ENCODE measurements at places on chromosomes 6 and 20.

- no peak for DNase-seq
These were observed 227.5 kb downstream of the THBS2 start for GRCh38 chr6:169026175-169026574.

DNA sequence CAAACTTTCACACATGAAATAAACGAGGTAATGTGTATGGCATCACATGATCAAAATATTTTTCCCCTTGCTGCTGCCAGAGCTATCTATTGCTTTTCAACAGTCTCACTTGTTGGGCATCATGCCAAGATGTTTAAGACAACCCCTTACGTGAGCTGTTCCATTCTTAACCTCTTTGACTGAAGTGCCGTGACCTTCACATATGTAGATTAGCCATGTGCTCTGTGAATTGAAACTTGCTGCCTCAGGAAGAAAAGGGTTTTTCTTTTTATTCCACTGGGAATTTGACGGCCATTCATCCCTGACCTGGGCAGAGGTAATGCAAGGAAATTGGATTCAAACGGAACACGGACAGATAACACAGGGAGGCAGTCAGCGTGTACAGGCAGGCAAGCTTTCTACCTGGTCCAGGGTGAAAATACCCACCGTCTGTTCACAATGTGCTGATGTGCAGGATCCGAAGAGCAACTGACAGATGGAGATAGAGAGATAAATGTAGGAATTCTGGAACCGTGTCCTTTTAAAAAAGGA lies 14.2 kb downstream of the ARID1B start:
- no peak for DNase-seq

DNA sequence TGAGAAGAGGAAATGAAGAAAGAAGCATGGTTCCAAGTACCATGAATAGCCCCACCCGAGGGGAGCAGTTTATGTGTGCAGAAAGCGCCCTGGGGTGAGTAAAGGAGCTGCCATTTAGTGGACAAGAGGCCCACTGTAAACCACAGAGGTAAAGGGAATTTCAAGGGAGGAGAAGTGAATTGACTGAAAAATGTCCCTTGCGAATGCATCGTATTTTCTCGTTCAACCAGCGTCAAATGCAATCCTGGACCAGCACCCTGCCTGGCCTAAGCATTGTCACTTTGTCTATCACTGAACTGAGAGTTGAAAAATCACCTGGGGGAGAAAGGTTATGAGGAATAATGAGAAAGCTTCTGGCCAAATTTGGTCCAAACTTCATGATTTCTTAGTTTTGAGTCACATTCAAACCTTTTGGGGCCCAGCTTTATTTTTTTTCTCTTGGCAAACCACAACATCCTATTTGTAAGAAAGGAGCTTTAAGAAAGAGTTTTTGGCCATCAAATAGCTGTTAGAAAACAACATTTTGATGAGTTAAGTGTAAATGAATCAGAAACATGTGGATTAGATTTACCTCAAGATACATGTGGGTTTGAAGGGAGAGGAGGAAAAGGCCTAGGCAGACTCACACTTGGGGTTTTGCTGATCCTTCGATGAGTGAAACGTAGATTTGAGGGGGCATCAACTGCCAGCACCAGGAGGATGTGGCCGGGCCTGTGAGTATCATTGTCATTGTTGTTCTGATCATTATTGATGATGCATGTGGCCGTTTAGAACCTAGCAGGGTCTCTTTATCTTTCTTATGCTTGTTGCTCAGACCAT lies 214.0 kb downstream of the CLIC5 start:
- DNase-seq: no peak

DNA sequence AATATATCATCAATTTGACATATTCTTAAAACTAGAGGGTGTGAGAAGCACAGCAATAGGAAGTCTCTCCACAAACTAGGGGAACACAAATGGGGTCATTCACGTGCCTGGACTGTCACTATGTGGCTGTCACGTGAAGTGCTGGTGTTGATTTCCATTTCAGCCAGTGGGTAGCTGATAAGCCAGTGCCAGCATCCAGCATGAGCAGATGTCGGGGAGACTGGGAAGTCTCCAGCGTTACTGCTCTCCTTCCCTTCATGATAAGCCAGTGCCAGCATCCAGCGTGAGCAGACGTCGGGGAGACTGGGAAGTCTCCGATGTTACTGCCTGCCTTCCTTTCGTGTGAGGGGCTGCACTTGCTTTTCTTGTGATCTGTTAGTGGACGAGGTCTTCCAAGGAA lies 5.6 kb upstream of the SLC17A9 start:
- DNase-seq: no peak

GRCh38 chr20:32539817-32540675 lies 45.1 kb downstream of the NOL4L start:
- DNase-seq: no peak

DNA sequence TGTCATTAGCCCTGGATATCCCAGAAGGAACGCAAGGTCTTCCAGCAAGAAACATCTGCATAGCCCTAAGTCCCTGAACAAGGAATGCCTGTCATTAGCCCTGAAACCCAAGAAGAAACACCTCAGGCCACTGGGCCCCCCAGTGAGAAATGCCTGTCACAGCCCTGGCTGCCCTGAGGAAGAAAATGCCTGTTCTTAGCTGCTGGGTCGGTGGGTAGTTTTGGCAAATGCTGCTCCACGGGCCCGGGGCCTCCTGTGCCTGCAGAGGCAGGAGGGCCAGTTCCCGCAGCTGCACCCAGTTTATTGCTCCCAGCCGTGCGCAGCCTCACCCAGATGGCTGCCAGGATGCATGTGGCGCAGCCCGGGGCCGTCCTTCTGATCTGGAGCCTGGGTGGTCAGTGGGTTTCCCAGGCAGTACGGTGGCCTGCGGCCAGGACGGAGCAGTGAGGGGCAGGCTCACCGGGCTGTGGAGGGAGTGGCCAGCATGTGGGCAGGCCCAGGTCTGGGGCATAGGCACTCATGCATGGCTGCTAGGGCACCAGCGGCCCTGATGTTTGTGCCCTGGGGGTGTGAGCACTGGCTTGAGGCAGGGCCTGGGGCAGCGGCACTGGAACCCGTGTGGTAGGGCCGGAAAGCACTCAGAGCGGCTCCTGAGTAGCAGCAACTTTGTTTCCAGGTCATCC lies 219.0 kb downstream of the ERMARD start:
- no peak for DNase-seq

DNA sequence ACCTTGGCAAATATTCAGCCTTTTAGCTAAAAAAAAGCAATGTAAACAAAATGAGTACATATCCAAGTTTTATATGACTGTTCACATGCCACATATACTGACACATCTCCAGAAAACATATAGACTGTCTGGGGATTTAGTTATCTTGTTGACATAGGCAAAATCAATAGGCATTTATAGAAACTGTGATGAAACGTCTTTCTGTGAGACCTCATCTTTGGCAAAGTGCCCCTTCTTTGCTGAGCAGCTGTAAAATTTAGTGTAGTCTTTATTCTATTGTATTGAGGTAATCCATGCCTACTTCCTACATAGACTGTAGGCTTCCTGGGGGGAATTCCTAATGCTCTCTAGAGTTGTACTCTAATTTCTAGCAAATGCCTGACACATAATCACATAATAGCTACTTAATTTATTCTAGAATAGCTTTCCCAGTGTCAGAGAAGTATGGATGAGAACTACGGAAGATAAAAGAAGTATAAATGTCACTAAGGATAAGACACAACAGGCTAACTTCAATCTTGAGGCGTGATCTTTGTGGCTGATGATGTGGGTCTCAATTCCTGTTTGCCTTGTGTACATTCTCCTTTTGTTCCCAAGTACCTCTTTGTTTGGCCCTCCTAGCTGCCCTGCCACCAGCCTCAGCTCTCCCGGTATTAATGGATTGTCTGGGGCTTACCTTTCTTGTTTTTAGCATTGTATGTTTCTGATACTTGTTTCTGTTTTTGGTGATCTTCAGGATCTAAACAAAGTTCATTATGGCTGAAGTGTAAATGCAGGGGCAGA lies 30.6 kb downstream of the PTCHD4 start:
- DNase-seq: no peak

GRCh38 chr6:128573036-128573435 lies 52.6 kb upstream of the PTPRK start:
- DNase-seq: no peak

- DNase-seq: no peak
These were observed 17.9 kb downstream of the BPHL start for GRCh38 chr6:3136292-3137011.

GRCh38 chr20:4532772-4533171 lies 188.9 kb upstream of the PRND start:
- no peak for DNase-seq

DNA sequence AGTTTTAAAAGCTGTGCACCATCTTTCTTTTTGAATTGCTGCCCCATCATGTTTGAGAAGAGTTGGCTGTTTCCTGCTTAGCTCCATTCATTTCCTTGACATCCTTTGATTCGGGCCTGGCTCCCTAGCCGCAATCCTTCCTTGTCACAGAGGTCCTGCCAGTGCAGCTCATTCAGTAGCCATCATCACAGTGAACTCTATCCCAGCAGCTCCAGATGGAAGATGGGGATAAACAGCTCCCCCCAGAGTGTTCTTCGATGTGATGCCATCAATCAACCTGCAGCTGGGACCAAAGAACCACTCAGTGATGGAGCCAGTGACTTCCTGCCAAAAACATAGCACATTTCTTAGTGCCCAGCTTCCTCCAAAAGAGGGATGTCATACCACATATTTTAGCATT lies 158.8 kb downstream of the FRK start:
- DNase-seq: no peak

GRCh38 chr6:168231393-168231957 lies 88.1 kb downstream of the DACT2 start:
- no peak for DNase-seq

- DNase-seq: no peak
These were observed 2.3 kb downstream of the RNF24 start for GRCh38 chr20:4013041-4013440.

GRCh38 chr6:144189351-144189750 lies 39.0 kb downstream of the STX11 start:
- DNase-seq: no peak

DNA sequence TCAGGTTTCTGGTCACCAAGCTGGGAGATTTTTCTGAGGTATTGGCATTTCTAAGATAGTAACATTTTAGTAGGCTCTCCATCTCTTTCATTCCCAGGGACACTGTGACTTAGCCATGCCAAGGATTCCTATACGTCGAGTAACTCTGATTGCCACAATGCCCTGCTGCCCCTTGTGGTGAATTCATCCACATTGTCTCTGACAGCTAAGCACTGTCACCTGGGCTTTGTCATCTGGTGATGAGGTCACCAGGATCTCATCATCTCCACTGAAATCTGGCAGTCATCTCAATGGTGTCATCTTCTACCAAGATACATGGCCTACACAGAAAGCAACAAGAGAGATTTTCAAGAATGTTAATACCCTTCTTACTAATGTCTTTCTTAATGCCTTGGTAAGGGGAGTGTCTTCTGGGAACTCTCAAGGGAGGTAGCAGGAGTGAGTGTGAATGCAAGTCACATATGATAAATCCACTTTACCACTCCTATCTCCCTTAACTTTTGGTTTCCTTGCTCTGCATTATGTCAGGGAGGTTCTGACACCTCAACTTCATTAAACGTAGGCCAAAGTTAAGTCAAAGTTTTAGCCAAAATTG lies 246.7 kb downstream of the CD109 start:
- DNase-seq: no peak

DNA sequence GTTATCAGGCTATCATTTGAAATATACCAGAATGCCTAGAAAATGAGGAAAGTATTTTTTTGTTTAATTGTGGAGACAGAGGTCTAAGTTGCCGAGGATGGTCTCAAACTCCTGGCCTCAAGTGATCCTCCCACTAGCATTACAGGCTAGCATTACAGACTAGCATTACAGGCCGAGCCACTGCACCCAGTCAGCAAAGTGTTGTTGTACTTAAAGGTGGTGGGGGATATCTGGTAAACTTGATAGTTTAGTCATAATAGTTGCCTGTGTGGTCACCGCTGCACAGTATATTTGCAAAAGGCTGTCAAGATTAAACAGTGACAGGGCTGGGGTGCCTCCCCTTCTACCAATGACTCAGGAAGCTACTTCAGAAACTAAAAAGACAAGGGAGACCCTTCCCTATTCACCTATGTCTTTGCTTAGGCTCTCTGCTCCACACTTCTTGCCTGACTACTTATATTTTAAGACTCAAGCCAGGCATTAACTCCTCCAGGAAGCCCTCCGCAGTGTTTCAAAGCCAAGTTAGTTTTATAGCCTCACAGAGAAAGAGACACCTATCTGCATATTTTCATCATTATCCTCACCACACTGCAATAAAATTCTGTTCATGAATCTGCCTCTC lies 3.1 kb upstream of the AKIRIN2 start:
- DNase-seq: no peak

DNA sequence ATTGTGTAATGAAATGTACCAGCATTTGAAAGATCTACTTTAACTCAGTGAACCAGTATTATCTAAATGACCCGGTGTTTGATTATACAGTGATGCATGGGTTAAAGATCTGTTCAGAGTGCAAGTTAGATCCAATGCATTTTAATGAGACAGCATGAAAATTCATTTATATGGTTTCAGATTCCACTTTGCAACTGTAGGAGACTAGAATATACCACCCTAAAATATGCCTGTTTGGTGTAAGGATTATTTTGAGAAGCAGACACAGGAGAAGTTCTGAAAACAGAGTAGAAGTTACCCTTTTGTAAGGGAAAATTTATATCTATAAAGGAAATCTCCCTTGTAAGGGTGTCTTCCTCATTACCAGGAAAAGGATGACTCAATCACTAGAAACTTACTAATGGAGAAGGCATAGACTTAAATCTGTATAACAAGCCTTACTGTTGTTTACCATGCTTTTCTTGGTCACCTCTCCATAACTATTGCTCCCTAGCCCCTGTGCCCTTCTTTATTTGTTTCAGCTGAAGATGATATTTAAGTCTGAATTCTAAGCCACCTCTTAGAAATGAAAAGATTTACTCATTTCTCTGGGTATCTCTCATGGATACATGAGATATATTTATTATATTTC lies 105.4 kb downstream of the NCOA3 start:
- no peak for DNase-seq

DNA sequence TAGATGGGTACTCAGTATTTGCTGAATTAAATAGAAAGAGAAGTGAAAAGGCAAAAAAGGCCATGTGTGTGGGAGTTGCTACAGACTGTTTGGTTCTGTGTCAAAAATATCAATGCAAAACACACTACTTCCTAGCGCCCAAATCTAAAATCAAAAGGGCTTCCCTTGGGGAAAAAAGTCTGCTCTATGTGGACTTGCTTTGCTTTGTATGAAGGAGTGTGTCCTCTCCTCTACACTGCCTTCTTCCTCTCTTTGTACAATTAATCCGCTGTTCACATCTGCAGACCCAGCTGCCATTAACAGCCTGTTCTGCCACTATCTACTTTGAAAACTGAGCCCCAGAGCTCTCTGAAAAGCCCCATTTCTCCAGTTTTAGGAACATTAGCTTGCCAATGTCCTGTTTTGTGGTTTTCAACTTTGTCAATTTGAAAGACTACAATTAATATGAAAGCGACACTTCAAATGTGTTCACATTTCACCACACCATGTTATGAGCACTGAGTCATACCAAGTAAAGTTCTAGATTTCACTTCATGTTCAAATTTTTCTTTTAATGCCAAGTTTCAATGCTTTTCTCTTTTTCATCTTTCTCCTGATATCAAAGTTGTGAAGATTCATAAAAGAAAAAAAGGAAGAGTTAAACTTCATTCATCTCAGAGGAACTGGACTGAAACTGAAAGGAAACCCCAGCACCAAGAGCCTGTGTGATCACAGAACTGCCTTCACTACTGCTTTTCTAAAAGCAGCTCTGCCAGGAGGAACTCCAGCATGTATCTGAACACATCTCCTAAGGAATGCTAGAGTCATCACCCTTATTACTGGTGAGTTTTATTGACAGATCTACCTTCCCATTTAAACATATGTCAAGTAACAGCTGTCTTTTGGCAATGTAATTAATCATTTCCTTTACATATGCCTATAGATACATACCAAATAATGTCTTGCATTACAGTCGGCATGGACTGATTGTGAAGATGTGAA lies 102.6 kb downstream of the KIF13A start:
- no peak for DNase-seq
